ENCODE measurements at places on chromosomes 2 and 18.
A peak's percentile ranks its signal among the peaks of the same experiment; 100 is the strongest.

- no peak for DNase-seq
Measured at GRCh38 chr18:2627821-2628276, 27.7 kb upstream of the SMCHD1 start.

DNA sequence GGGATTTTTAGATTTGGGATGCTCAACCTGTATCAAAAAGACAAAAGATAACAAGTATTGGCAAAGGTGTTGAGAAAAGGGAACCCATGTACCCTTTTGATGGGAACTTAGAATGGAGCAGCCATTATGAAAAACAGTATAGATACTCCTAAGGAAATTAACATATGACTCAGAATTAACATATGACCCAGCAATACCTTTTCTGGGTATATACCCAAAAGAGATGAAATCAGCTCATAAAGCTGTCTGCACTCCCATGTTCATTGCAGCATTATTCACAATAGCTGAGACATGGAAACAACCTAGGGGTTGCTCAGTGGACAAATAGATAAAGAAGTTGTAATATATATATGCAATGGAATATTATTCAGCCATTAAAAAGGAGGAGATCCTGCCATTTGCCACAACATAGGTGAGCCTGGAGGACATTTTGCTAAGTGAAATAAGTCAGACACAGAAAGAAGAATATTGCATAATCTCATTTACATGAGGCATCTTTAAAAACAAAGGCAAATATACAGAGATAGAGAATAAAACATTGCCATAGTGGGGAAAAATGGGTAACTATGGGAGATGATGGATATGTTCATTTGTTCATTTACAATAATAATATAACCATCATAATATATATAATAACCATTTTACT lies 142.1 kb downstream of the PTRHD1 start:
- no peak for DNase-seq

- no peak for DNase-seq
Measured at GRCh38 chr2:168767258-168767657, 35.2 kb upstream of the NOSTRIN start.

- DNase-seq = no peak
Measured at GRCh38 chr2:286774-287392, 1.0 kb downstream of the ALKAL2 start.

DNA sequence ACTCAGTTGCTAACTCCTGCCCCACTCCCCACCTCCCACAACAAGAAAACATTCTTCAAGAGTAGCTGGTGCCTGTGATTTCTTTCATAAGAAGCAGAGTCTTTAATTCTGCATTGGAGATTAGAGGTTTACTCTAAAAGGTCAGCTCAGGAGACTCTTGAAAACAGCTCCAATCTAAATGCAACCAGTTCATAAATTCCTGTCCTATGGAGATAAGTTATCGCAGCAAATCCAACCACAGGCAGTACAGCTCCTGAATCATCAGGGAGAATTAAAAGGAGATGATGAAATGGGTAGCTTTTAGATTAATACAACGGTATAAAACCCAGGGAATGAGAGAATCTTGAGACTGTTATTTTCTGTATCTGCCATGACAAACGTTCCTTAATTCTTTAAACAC lies 130.7 kb downstream of the SOCS6 start:
- DNase-seq = no peak

GRCh38 chr2:187593697-187594096 lies 39.5 kb upstream of the TFPI start:
- DNase-seq = no peak

GRCh38 chr2:3454802-3455201 lies 64.5 kb downstream of the ADI1 start:
- no peak for DNase-seq

DNA sequence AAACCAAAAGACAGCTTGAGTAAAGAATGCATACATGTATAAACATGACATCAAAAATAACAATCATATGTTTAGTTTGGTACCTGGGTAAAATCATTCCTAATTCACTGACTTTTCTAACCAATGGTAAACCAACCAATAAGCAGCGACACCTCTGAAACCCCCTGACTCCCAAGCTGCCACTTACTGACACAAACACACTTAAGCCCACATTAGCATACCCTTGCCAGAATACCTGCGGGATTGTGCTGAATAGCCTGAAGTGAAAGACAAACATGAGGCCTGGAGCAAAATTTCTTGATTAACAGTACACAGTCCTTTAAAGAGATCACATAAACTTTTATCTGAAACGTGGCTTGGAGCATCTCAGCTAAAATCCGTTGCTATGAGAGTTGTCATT lies 902.9 kb downstream of the TMEM182 start:
- DNase-seq = no peak

GRCh38 chr2:23367760-23368159 lies 17.2 kb upstream of the KLHL29 start:
- DNase-seq = no peak

DNA sequence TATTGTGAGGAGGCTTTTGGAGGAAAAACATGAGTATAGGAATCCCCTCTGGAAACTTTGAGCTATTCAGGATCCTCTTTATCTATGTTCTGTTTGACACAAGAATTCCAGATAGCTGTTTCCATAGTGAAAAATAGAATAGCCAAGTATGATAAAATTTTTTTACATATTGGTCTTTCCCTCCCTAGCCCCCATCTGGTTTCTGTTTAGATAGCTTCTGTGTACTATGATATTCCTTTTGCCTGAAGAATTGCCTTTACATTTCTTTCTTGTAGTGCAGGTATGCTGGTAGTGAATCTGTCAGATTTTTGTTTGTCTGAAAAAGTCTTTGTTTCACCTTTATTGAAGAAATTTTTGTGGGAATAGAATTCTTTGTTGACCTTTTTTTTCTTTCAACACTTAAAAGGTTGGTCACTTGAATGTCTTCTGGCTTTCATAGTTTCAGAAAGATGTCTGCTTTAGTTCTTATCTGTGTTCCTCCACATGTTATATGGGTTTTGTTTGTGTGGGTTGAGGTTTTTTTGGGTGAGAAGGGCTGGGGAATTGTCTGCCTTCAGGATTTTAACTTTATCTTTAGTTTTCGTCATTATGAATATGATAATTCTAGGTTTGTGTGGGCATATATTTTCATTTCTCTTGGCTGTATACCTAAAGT lies 29.9 kb upstream of the FBLN7 start:
- DNase-seq = no peak

- DNase-seq = no peak
Measured at GRCh38 chr2:229543176-229543873, 171.0 kb downstream of the DNER start.

GRCh38 chr2:149167001-149167780 lies 128.7 kb downstream of the LYPD6B start:
- DNase-seq = no peak

- no peak for DNase-seq
Measured at GRCh38 chr2:111622859-111623258, 261.1 kb downstream of the ANAPC1 start.

DNA sequence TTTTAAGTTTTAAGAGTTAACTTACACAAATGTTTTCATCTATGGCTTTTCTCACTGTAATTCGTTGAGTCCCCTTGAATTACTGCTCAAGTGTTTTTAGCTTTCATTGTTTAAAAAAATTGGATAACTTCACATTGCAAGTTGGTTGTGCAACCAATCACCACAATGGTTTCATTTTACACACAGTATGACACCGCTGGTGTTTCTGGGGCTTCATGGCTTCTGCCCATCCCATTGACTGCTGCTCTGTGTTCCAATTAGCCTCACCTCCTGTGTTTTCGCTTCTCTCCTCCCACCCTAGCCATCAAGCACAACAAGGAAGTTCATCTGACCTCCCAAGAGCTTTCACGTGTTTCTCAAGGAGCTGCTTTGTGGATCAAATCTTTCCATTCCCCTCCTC lies 199.1 kb upstream of the CHAC2 start:
- DNase-seq = no peak

DNA sequence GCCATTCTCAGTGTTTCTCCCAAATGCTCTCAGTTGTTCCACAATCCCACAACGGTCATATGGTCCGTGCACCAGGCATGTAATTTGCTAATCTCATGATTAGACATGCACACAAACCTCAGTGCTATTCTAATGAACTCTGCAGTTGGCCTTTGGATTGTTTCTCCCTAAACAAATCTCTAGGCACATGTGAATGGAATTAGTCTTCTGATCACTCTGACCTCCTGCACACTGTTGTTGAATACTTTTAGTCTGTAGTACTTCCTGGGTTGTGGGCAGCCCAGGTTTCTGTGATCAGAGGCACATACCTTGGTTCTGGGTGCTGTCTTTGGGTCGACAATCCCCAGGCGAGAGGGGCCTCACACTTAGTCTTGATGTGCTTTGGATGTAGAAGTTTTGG lies 498.7 kb upstream of the SPRED2 start:
- DNase-seq = no peak

- DNase-seq = peak; percentile 48
Measured at GRCh38 chr2:70921839-70922234, 13.9 kb upstream of the ATP6V1B1 start.

- no peak for DNase-seq
Measured at GRCh38 chr2:231170055-231170454, 28.4 kb upstream of the ARMC9 start.

DNA sequence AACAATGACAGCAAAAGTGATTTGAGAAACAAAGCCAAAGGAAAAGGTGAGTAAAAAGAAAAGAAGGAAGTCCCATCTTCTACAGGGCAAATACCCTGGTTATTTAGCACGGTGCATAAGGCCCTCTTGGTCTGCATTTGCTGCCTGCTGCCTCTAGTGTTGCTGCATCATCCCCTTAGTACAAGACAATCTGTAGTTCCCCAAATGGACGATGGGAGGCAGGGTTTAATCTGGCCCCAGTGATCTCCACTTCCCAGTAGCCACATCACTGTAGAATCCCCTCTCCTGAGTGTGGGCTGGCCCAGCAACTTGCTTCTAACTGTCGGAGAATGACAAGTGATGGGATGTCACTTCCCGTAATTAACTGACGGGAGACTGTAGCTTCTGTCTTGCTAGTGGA lies 85.1 kb downstream of the CTAGE1 start:
- no peak for DNase-seq

DNA sequence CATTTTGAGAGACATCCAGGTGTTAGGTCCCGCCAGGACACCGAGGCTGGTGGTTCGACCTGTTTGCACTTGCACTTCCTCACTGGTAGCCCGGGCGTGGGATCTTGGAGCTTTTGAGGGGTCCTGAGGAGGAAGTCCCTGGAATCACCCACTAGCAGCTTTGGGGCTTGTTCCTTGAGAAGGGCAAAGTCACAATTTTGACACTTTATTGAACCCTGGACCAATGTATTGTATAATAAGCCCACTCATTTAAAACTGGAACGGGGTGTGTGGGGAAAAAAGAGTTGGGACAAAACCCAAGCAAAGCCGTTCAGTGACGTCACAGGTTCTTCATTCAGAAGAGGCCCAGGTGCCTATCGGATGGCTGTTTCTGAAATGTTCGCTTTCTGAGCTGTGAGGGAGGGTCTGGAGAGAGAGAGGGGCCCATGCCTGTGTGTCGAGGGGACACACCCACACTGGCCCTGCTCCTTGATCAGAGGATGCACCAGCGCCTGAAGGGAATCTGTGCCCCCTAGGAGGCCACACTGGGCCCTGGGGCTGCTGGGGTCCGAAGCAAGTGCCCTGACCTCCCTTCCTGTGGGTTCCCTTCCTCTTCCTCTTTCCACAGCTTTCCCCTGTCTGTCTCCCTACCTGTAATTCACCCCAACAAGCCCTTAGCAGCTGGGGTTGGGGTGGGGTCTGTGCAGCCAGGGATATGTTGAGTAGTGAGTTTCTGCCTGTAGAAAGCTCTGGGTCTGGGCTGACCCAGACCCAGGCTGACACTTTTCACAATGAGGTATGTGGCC lies 2.6 kb downstream of the LPIN1 start:
- DNase-seq = no peak

GRCh38 chr2:121608967-121609366 lies 40.3 kb downstream of the CLASP1 start:
- no peak for DNase-seq

- no peak for DNase-seq
Measured at GRCh38 chr2:211864328-211864727, 674.3 kb downstream of the ERBB4 start.

GRCh38 chr2:156017341-156017885 lies 315.1 kb downstream of the NR4A2 start:
- no peak for DNase-seq

GRCh38 chr2:224753743-224754540 lies 37.8 kb upstream of the CCDC195 start:
- no peak for DNase-seq

GRCh38 chr2:68214381-68214780 lies 38.0 kb downstream of the PPP3R1 start:
- no peak for DNase-seq

GRCh38 chr18:34385311-34385710 lies 160.6 kb upstream of the NOL4 start:
- DNase-seq = no peak

- DNase-seq = no peak
Measured at GRCh38 chr2:202635428-202636212, 851 bp downstream of the FAM117B start.

GRCh38 chr2:12755384-12755783 lies 38.6 kb downstream of the TRIB2 start:
- DNase-seq = no peak

DNA sequence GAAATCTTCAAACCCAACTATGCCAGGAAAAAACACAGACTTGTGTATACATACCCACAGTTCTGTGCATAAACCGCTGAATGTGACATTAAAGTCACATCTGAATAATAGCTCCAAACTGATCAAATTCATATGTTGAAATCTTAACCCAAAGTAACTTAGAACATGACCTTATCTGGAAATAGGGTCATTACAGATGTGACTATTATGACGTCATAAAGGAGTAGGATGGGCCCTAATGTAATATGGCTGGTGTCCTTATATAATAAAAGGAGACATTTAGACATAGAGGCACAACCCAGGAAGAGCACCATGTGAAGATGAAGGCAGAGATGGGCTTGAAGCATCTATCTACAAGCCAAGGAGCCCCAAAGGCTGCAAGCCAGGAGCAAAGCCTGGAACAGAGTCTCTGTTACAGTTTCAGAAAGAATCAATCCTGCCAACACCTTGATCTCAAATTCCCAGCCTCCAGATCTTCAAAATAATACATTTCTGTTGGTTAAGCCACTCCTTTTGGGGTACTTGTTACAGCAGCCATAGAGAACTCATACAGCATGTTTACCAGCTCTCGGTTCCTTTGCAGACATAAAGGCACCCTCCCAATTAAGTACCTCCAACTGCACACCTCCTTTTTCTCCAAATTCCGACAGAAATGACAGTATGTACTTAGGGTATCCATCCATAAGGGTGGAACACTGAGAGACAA lies 27.6 kb downstream of the SOX11 start:
- DNase-seq = no peak

DNA sequence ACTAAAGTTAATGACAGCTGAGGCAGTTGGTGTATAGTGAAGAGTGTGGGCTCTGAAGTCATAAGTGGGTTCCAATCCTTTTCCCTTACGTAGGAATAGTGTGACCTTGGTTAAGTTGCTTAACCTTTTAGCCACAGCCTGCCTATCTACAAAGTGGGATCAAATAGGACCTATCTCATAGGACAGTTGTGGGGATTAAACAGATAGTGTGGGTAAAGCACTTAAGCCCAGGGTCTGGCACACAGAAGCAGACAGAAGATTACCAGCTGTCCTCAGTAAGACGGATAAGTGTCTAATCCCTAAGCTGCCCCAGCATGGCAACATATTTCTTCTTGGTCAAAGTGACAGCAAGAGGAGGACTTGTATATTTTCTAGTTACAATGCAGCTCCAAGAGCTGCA lies 28.2 kb downstream of the UBE2F start:
- no peak for DNase-seq

GRCh38 chr18:47870605-47871004 lies 59.9 kb downstream of the SMAD2 start:
- DNase-seq = no peak
